ENCODE measurements at places on chromosomes 16 and 17.

DNA sequence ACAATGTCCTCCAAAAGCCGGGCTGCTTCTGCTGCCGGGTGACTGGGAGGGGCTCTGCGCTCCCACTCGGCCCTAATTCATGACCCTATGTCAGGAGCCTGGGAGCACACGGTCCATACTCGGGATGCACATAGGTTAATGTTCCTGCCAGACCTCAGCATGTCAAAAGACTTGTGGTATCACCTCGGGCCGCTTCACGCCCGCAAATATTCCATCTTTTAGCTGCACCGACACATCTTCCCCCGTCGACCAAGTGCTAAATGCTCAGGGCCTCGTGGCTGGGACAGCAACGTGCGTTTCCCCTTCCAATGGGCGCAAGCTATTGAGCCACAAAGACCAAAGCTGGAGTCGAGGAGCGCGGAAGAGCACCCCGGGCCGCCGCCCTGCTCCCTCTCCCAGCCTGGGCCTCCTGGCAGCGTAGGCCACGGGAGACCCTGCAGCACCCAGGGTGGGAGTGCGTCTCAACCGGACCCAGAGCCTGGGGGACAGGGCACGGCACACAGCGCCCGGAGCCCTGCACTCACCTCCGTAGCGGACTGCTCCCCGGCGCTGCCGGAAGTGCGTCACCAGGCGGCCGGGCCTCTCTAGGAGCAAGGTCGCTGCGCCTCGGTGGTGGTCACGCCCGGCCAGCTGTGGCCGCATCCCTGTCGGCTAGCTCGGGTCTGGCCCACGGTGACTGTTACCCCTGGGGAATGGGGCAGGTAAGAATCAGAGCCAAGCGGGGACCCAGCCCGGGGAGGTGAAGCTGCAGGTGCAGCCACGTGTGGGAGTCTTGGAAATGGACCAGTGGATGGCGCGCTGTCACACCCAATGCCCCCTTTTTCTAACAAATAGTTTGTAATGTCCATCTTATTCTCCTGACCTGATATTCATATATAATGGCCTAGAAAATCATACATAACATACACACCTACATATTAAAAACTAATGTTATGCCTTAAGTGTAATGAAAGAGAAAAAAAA is at the start of gene ZNF23:
Gene ZNF23 (minus strand): TSS at position 562 of the 963 bp plus-strand sequence. CDS start 5,451 bp downstream, outside the sequence.
- no peaks in the 10 kb centered on the region for H3K27me3 ChIP-seq
- peak within 1 kb of the TSS; percentile 72 for H3K27ac ChIP-seq
- DNase-seq = peak; percentile 84
- H3K4me3 ChIP-seq = peak within 1 kb of the TSS; percentile 70
- peaks cover 22% of the 10 kb centered on the region for H3K4me1 ChIP-seq
- peaks cover 12% of the 10 kb centered on the region for H3K36me3 ChIP-seq

- no peak overlapping the region for H3K4me3 ChIP-seq
- DNase-seq = no peak
- no peaks in the 10 kb centered on the region for H3K27me3 ChIP-seq
- no peak overlapping the region for H3K27ac ChIP-seq
Measured at GRCh38 chr16:35750701-35751104, 2291.3 kb downstream of the TP53TG3F start.

- H3K4me3 ChIP-seq = peak within 1 kb of the TSS; percentile 92
- peaks cover 27% of the 10 kb centered on the region for H3K36me3 ChIP-seq
- peaks cover 16% of the 10 kb centered on the region for H3K4me1 ChIP-seq
- DNase-seq = no peak
- peak within 1 kb of the TSS; percentile 53 for H3K27ac ChIP-seq
- H3K27me3 ChIP-seq = no peaks in the 10 kb centered on the region
Measured at GRCh38 chr16:84647828-84648594, at the start of gene KLHL36. Gene KLHL36, plus strand, starts transcription at chr16:84648511. Its CDS starts 2,357 bp downstream, at chr16:84650868.

DNA sequence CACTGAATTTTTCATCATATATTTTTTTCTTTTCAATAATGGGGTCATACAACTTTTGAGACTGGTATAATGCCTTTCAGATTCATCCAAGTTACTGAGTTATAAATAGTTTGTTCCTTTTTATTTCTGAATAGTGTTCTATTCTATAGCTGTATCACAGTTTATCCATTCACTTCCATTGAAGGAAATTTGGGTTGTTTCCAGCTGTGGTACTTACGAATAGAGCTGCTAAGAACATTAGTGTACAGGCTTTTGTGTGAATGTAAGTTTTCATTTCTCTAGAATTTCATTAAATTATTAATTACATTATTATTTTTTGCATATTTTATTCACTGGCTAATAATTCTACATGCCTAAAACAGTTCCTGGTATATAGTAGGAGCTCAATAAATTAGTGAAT is 52.9 kb downstream of the SNTB2 start:
- H3K4me1 ChIP-seq = no peaks in the 10 kb centered on the region
- no peak for DNase-seq
- H3K27me3 ChIP-seq = no peaks in the 10 kb centered on the region
- no peak overlapping the region for H3K27ac ChIP-seq
- H3K4me3 ChIP-seq = no peak overlapping the region
- peaks cover 5% of the 10 kb centered on the region for H3K36me3 ChIP-seq

DNA sequence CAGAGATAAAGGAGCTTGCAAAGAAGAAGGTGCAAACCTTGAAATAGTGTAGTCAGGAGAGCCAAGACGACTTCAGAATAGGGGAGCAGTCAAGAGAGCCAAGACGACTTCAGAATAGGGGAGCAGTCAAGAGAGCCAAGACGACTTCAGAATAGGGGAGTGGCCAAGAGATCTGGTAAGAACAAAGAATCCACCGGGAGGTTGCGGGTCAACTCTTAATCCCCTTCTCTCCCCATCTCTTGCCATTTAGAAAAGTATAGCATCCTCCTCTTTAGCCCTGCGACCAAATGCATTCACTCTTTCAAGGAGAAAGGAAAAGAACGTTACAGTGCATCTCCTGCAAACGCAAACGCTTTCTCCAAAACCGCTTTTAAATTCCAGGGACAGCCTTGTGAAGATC is 713 bp downstream of the KNOP1 start:
- no peak for DNase-seq
- H3K27ac ChIP-seq = peak overlapping the region; percentile 71
- H3K4me1 ChIP-seq = peaks cover 3% of the 10 kb centered on the region
- H3K36me3 ChIP-seq = peaks cover 23% of the 10 kb centered on the region

DNA sequence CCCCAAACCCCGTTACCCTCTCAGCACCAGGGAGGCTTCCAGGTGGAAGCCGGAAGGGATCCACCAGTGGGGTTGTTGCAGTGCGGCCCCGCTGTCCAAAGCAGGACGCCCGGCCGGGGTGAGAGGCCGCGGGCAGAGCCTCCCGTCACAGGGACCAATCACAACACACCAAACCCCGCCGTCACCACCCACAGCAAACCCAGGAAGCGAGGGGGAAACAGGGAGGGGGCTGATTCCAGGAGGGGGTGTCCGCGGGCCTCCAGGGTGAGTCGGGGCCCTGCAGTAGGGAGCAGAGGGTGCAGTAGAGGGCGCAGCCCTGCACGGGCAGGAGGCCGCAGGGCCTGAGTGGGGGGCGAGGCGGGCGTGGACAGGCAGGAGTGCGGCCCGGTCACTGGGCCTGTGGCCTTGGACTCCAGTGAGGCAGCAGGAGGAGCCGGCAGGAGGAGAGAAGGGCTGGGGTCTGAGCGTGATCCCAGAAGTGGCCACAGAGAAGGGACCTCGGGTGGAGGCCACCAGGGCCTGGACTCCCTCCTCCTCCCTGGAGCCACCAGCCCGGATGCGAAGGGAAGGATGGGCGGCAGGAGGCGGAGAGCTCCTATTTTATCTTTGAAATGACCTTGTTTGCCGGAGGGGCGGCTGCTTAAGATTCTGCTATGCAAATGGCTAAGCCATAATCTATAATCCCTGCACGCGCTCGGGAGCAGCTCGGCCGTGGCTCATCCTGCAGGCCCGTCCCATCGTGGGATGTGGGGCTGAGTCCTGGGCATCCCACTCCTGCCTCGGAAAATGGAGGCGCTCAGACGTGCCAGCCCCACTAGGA is 41.5 kb downstream of the ZFPM1 start:
- H3K27ac ChIP-seq = no peak overlapping the region
- DNase-seq = no peak
- no peak overlapping the region for H3K4me3 ChIP-seq
- H3K4me1 ChIP-seq = no peaks in the 10 kb centered on the region
- H3K27me3 ChIP-seq = no peaks in the 10 kb centered on the region

- no peaks in the 10 kb centered on the region for H3K27me3 ChIP-seq
- H3K36me3 ChIP-seq = no peaks in the 10 kb centered on the region
- no peak overlapping the region for H3K27ac ChIP-seq
- no peak overlapping the region for H3K4me3 ChIP-seq
- no peaks in the 10 kb centered on the region for H3K4me1 ChIP-seq
Measured at GRCh38 chr16:69861292-69862030, 89.7 kb upstream of the CLEC18A start.

GRCh38 chr16:6692874-6693273 is 639.8 kb upstream of the RBFOX1 start:
- H3K36me3 ChIP-seq = no peaks in the 10 kb centered on the region
- DNase-seq = no peak
- H3K27ac ChIP-seq = no peak overlapping the region
- H3K4me1 ChIP-seq = no peaks in the 10 kb centered on the region

GRCh38 chr16:66580605-66581209 is 1.4 kb downstream of the CMTM2 start:
- H3K36me3 ChIP-seq = no peaks in the 10 kb centered on the region
- H3K4me1 ChIP-seq = peaks cover 17% of the 10 kb centered on the region
- H3K27me3 ChIP-seq = no peaks in the 10 kb centered on the region
- H3K27ac ChIP-seq = peak overlapping the region; percentile 13
- DNase-seq = no peak

DNA sequence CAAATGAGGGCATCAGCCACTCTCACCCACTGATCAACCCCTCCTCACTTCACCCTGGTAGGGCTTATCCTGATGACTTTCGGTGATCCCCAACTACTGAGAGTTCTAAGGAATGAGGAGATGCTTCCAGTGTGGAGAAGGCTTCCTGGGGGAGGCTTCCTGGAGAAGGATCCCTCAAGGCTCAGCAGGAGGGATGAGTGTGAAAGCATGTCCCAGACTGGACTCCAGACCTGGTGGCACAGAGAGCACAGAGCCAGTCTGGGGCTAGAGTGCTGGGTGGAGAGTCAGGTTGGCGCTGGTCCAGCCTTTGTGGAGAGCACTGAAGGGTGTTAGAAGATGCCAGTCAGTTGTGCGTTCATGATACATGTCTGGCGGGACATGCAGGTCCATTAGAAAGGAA is 53.7 kb downstream of the PLD6 start:
- H3K4me1 ChIP-seq = peaks cover 29% of the 10 kb centered on the region
- peak overlapping the region; percentile 85 for H3K27ac ChIP-seq
- no peaks in the 10 kb centered on the region for H3K27me3 ChIP-seq
- no peak overlapping the region for H3K4me3 ChIP-seq

- H3K4me3 ChIP-seq = peak overlapping the region; percentile 56
- H3K4me1 ChIP-seq = peaks cover 57% of the 10 kb centered on the region
- no peaks in the 10 kb centered on the region for H3K27me3 ChIP-seq
- peaks cover 9% of the 10 kb centered on the region for H3K36me3 ChIP-seq
Measured at GRCh38 chr16:67245674-67246080, 1.6 kb downstream of the FHOD1 start.

GRCh38 chr17:77279448-77280303 is 138.9 kb downstream of the SEC14L1 start:
- peaks cover 17% of the 10 kb centered on the region for H3K36me3 ChIP-seq
- H3K27ac ChIP-seq = peak overlapping the region; percentile 97
- peaks cover 17% of the 10 kb centered on the region for H3K4me1 ChIP-seq
- peak; percentile 95 for DNase-seq
- H3K4me3 ChIP-seq = peak overlapping the region; percentile 90
- no peaks in the 10 kb centered on the region for H3K27me3 ChIP-seq

DNA sequence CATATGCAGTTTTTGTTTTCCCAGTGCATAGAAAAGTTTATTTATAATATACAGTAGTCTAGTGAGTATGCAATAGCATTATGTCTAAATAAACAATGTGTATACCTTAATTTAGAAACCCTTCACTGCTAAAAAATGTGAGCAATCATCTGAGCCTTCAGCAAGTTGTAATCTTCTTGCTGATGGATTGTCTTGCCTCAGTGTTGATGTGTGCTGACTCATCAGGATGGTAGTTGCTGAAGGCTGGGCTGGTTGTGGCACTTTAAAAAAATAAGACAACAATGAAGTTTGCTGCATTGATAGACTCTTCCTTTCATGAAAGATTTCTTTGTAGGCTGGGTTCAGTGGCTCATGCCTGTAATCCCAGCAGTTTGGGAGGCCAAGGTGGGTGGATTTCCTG is 13.9 kb upstream of the CAPNS2 start:
- no peak for DNase-seq
- H3K4me1 ChIP-seq = peaks cover 37% of the 10 kb centered on the region
- no peaks in the 10 kb centered on the region for H3K27me3 ChIP-seq
- H3K27ac ChIP-seq = peak overlapping the region; percentile 73
- peaks cover 37% of the 10 kb centered on the region for H3K36me3 ChIP-seq

DNA sequence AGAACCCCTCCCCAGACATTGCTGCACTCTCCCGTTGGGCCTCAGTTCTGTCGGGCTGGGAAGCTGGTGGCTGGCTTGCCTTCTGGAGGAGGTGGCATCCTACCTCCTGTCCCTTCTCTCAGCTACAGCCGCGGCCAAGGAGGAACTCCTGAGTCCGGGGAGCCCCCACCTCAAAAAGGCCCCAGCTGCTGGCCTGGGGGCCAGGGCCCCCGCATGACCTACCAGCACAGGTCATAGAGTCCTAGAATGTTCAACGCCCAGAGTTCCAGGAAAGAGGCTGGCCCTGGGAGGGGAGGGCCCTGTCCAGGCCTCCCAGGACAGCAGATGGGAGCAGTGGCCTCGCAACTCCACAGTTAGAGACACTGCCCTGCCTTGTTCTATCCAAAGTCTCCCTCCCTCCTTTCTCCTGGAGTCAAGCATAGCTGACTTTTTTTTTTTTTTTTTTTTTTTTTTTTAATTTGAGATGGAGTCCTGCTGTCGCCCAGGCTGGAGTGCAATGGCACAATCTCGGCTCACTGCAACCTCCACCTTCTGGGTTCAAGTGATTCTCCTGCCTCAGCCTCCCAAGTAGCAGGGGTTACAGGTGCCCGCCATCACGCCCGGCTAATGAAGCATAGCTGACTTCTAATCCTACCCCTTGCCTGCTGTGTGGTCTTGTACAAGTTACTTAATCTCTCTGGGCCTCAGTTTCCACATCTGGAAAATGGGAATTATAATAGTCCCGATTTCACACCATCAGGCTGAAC is 7.1 kb downstream of the CARHSP1 start:
- H3K4me1 ChIP-seq = peaks cover 21% of the 10 kb centered on the region
- H3K27me3 ChIP-seq = no peaks in the 10 kb centered on the region
- H3K4me3 ChIP-seq = no peak overlapping the region
- H3K36me3 ChIP-seq = peaks cover 58% of the 10 kb centered on the region
- DNase-seq = no peak
- H3K27ac ChIP-seq = no peak overlapping the region

DNA sequence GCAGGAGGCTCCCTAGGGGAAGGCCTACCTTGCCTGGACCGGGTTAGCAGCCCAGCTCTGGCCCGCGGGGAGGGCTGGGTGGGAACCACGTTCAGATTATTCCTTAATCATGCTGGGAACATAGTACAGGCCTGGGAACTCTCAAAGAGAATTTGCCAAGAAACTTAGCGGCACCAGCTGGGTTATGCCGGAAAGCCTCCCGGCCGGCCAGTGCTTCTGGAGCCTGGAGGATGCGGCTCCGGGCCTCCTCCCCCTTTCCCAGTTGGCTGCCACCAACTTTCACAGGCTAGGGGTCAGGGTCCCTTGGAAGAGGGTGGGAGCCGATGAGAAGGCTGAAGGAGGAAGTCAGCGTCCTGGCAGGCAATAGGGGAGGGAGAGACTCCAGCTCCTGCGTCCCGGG is 10.8 kb downstream of the NGFR start:
- no peaks in the 10 kb centered on the region for H3K27me3 ChIP-seq
- DNase-seq = no peak
- H3K36me3 ChIP-seq = no peaks in the 10 kb centered on the region
- H3K4me3 ChIP-seq = no peak overlapping the region

GRCh38 chr17:41329279-41329948 is 13.9 kb upstream of the KRTAP17-1 start:
- no peaks in the 10 kb centered on the region for H3K36me3 ChIP-seq
- H3K27me3 ChIP-seq = no peaks in the 10 kb centered on the region
- H3K4me3 ChIP-seq = no peak overlapping the region
- DNase-seq = no peak
- no peaks in the 10 kb centered on the region for H3K4me1 ChIP-seq
- H3K27ac ChIP-seq = no peak overlapping the region

Measured in RWPE2 (cell line).